T-cell (primary cell): ENCODE measurements at places on chromosomes 13 and 19.

DNA sequence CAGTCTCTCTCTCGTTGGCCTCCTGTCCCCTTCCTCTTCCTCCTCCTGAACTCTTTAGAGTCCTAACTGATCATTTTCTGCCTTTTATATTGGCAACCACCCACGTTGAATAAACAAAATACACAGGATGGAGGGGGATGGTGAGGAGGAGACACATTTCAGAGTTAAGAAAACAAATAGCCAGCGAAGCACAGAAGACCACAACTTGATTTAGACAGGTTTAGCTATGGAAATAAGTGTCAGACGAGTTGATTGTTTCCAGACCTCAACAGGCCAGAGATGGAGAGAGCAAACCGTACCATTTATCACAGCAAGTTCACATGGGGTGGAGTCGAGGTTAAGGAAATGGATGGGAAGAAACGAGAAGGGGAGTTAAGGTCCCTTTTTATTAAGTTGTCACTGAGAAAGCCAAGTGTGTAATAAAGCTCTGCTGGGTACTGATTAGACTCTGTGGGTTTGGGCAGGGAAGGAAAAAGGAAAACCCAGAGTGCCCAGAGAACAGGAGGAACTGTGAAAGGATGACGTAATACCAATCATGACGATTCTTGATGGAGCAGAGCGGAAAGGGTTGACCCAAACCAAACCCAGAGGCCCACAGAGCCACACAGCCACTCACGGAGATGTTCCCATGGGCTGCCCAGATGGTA is 11.1 kb upstream of the SERP2 start:
- no peak for DNase-seq

- no peak for DNase-seq
Measured at GRCh38 chr13:28494504-28494777, 487 bp downstream of the FLT1 start.

DNA sequence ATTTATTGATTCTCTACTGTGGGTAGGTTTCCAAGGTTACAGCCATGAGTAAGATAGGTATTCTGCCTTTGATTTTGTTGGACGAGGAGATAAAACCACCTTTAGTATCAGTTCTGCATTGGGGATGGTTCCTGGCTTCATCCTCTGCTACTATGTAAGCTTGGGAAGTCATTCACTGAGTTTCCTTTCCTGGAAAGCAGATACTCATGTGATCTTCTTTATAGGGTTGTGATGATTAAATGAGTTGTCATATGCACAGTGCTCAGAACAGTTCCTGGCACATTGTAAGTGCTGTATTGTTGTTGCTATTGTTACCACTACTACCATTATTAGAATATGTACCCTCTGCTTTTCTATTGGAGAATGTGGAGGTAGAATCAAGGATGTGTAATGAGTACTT is 13.1 kb upstream of the WTIP start:
- no peak for DNase-seq

DNA sequence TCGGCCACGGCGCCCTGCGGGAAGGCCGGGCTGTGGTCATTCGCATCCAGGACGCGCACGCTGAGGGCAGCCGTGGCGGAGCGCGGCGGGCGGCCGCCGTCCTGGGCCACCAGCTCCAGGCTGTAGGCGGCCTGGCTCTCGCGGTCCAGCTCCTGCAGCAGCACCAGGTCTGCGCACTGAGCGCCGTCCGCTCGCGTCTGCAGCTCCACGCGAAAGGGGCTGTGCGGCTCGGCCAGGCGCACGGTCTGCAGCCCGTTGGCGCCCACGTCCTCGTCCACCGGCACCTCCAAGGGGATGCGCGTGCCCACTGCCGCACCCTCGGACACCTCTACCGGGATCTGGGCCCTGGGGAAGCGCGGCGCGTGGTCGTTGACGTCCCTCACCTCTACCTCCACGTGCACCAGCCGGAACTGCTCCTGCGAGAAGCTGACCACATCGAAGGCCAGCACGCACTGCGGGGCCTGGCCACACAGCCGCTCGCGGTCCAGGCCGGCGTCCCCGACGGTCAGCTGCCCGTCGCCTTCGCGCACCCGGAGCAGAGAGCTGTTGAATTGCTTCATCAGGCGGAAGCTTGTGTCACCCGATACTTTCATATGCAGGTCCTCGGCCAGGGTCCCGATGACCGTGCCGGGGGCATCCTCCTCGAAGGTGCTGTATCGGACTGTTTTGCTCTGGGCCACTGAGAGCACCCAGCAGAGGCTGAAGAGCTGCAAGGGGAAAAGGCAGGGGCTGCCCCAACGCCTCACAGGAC is 583 bp downstream of the PCDH8 start:
- DNase-seq: no peak

DNA sequence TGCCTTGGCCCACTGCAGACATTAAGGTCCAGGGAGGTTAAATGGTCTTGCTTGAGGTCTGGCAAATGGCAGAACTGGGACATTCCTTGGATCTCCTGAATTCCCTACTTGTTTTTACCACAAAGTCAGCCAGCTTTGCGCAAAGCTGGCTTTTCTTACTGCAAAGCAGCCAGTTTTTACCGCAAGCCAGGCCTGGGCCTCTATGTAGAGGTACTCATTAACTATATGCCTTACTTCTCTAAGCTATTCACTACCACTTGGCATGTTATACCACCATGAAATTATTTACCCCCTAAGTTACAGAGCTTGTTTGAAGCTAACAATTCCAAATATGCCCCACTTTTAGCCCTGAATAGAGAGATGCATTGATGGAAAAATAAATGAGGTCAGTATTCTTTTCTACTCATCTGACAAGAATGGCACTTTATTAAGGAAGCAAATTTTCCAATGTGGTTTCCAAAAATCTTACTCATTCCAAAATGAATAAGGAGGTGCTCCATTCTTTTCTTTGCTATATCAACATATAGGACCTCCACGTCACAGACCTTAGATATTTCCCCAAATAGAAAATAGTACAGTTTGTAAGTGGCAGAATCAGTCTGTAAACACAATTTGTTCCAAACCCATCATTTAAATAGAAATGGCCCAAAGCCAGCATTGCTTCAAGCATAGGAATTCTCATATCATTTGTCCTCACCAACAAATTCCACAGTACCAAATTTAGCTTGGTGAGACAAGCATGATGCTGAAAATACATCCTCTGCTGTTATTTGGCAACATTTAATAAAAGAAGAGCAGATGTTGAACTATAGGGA is 143.9 kb upstream of the TSC22D1 start:
- no peak for DNase-seq

GRCh38 chr13:39955560-39955959 is 300.1 kb downstream of the COG6 start:
- DNase-seq: no peak

GRCh38 chr13:21476893-21477472 is 17.9 kb upstream of the ZDHHC20 start:
- DNase-seq: peak; percentile 63

- DNase-seq: no peak
Measured at GRCh38 chr13:66859078-66859477, 371.1 kb downstream of the PCDH9 start.

DNA sequence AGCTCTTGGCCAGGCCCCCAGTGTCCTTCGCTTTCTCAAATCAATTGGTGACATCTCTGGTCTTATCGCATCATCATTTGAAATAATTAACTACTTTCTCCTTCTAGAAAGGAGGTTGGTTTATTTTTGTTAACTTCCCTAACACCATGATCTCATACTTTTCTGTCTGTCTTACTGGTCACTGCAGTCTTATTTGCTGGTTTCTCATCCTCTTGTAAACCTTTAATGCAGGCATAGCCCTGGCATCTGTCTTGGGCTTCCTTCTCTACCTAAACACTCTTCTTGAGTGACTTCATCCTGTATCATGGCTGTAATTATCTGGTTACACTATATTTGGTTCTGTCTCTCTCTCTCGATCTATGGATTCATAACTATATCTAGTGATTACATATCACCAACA is 152.8 kb downstream of the CYSLTR2 start:
- DNase-seq: no peak

DNA sequence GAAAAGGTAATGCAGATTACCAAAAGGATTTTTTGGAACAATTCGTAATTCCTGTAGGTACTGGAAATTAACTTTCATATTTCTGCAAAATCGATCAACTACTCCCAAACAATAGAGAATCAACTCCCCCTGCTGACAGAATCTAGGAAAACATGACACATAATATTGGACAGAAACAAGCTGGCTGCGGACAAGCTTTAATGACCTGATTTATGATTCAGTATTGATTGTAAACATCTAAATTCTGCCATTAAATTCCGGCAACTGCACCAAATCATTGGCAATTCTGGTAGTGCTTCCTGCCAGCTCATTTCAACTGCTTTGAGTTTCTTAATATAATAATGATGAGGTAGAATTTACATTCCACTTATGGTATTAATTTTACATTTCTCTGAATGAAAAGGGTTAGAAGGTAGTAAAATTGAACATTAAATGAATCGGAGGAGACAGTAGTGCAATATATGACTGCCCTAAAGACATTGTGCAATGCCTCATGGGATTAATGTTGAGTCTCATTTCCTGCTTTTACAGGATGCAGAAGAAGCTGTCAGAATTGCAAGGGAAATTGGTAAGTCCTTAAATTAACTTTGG is 146.5 kb downstream of the PCCA start:
- no peak for DNase-seq

GRCh38 chr13:53342623-53343360 is 314.2 kb downstream of the OLFM4 start:
- no peak for DNase-seq

- no peak for DNase-seq
Measured at GRCh38 chr19:29842471-29843179, 30.8 kb downstream of the CCNE1 start.

DNA sequence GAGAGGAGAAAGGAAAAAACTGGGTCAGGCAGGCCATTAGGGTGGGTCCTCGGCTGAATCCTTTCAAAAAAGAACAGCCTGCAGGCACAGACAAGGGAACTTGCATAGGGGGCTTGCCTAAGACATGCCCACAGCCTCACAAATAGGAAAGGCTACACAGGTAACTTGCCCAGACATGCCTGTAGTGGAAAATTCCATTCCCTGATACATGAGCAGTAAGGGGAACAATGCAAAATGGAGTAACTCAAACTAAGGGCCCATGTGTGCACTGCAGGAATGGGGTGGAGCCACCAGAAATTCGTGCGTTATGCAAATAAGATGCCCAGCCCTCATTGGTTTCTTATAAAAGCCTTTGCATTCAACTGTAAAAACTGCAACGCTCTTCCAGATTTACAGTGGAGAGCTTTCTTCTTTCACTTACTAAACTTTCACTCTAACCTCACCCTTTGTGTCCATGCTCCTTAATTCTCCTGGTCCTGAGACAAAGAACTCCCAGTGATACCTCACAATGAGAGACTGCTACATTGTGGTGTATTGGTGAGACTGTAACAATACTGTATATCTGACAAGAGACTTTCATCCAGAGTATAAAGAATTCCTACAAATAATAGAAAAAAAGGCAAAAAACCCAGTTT is 59.5 kb upstream of the SLITRK1 start:
- no peak for DNase-seq

GRCh38 chr19:48044561-48044960 is 682 bp upstream of the CABP5 start:
- no peak for DNase-seq

DNA sequence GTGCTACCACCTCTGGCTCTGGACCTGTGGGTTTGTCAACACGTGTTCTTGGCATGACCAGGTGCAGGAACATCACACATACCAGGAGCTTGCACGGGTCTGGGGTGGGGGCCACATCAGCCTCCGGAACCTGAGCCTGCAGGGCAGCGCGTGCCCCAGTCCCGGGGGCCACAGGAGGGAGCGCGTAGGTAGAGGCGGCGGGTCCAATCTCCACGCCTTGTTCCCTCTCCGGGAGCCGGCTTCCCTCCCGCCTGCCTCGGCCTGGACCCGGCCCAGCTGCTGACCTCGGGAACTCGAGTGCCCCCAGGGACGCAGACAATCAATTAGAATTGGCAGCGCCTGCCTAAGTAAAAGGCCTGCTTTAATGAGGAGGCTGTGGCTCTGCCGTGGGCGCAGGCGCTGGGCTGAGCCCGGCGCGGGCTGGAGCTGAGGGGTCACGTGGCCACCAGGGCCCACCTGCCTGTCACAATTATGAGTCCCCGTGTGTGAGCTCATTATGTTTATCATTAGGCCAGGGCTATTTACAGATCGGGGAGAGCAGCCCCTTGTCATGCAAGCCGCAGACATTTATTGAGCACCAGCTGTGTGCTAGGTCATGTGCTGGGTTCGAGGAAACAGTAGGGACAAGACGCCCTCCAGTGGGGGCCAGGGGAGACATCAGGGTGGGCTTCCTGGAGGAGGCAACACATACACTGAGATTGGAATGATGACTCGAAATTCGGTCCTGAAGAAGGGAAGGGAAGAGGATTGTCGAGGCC is 32.2 kb upstream of the TNFAIP8L1 start:
- no peak for DNase-seq

- no peak for DNase-seq
Measured at GRCh38 chr13:79373916-79374315, 32.1 kb downstream of the RBM26 start.

DNA sequence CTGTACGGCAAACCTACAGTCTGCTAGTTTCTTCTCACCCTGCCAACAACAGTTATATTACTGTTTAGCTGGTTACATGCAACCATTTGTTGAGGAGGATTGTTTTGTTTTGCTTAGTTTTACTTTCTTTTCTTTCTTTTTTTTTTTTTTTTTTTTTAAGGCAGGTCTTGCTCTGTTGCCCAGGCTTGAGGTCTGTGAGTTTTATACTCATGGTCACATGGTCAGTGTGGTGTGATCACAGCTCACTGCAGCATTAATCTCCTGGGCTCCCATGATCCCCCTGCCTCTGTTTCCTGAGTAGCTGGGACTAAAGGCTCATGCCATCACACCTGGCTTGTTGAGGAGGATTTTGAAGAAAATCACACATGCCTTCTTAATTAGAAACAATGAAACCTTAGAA is 505.6 kb downstream of the GPC5 start:
- DNase-seq: no peak

DNA sequence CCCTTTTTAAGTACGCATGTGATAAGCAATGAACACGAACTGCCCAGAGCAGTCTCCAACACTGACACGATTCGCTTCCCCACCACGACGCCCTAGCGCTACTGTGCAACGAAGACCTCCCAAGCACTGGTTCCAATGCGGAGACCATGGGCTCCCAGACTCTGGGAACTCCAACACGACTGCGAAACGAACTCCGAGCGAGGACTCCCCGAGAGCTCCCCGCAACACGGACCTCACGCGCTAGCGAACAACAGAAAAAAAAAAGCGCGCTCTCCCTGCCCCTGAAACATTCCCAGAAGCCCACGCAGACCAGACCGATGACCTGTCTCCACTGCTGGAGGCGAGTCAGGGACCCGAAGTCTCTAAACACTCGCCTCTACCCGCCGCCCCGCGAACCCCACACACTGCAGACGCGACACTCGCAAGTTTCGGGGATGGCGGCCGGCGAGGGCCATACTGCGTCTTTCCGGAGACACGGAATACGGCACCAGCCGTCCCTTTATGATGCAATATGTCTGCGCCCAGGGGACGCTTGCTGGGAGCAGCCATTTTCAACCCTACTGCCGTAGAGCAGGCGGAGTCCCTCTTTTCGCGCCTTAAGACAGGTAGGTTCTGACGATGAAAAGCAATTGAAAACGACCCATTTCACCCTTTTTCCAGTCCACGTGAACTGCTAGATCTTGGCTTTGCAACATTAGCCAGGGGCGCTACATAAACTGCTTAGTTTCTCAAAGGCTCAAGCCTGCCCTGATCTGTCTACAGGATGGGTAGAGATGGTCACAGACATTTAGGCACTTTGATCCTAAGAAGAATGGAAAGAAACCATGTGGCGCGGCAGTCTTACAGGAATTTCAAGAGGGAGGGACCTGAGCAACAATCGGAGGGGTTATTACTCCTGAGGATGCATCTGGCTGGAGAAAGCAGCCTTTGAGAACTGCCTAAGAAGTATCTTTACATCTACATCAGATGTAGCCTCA is at the start of gene ZNF577:
TSS of gene ZNF577 (minus strand) at position 430 of the 977 bp plus-strand sequence. CDS start 7,569 bp downstream, outside the sequence.
- DNase-seq: peak; percentile 70
